CD4-positive, alpha-beta T cell treated with Interleukin-10 for 1 hour (primary cell): ENCODE measurements at places on chromosomes 4 and X.

DNA sequence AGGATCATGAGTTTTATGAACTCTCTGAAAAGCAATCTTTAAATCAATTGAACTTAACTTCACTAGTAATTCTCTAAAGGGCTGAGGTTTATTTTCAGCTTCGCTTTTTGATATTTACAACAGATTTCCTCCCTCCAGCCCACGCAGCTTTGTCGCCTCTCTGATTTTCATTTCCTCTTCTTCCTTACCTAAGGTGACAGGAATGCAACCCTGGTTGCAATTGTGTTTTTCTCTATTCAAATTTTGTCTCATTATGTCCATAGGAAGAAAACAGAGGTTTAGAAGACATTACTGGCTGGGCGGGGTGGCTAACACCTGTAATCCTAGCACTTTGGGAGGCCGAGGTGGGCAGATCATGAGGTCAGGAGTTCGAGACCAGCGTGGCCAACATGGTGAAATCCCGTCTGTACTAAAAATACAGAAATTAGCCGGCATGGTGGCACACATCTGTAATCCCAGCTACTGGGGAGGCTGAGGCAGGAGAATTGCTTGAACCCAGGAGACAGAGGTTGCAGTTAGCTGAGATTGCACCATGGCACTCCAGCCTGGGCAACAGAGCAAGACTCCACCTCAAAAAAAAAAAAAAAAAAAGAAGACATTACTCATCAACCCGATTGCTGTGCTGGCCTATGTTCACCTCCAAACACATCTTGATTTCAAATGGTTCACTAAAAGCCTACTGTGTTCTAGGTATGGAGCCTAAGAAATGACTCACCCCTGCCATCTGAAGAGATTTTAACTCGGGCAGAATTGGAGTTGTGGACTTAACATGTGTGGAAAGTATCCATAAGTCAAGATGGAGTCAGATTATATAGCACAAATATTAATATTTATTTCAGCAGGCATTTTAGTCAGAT is 36.8 kb downstream of the VSIG4 start:
- DNase-seq, result no peak

- no peak for DNase-seq
Observed at GRCh38 chr4:92406488-92406887, 102.7 kb downstream of the GRID2 start.

DNA sequence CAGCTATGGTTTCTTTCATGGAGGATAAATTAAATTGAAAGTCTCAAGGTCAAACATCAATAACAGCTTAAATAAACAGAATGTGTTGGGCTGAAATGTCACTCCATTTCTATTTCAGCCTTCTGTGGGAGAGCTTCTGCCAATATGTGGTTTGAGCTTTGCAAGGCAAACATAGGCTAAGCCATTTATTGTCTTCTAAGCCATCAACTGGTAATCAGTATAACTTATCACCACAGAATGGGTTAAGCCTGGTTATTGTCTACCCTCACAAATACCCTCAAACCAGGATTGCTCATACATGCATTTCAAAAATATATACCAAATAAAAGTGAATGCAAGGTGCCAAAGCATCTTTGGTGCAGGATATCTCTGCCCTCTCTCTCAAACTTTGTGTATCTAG is 52.7 kb downstream of the GABRB1 start:
- no peak for DNase-seq

- DNase-seq, result no peak
Observed at GRCh38 chr4:32161392-32161791, 1441.2 kb downstream of the PCDH7 start.

DNA sequence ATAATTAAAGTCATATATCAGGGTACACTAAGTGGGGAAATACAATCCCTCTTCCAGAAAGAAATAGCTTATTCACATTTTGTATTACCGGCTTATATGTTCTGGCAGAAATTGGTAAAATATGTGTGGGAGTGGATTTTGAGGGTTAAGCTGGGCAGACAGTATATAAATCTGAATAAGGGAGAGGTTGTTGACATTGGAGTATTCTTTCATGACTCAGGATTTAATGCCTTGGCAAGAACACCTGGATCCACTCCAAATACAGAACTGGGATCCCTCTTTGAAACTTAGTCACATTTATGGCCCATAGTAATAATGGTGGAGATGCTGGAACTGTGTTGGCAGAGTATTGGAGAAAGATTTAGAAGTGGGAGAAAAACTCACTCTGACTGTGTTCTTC is 54.3 kb upstream of the TET2 start:
- no peak for DNase-seq

DNA sequence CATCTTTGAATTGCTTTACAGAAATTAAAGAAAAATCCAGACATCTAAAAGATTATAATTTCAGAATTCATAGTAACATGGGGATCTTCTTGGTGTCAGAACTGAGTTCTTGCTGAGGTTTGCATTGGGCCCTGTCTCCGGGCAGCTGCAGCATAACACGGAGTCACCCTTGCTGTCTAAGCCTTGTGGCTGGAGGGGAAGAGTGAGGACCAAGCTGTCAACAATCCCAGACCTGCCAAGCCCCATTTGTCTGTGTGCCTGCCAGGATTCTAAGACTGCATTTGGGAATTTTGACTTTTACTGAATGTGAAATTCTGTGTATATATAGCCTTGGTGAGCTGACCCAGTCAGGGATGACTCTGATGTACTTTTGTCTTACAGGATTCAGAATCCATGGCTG is 25.2 kb upstream of the NAP1L5 start:
- DNase-seq, result no peak

DNA sequence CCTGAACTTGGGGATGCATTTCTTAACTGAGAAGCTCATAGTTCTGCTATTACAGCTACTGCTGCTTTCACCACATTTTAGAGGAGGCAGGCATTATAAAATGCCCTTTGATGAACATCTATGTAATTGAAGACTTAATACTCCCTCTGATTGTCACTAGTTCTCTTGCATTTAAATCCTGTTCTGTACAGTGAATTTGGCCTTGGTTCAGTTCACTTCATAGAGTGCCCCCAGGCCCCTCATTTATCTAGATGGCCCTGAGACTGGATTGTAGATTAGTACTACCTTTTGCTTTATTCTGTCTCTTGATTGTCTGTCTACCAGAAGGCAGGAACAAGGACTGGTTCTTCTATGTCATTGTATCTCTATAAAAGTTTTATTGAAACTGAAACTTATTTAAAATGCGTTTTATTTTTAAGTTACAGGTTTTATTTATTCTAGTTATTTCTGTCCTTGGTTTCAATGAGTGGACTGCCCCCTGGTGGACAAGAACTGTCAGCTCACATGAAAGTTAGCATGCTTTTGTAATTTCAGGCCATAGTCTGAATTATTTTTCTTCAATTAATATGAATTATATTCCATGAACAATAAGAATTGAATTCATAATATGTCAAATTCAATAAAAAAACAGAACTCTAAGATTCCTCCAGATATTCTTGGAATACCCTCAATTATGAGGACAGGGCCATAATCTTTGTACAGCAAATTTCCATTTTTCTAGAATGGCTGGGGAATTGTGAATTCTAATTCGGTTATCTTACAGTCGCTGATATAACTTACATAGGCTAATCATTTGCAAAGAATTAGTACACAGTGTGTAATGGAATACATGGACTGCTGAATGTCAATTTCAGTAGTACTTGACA is 47.2 kb upstream of the TMEM33 start:
- peak; percentile 44 for DNase-seq

DNA sequence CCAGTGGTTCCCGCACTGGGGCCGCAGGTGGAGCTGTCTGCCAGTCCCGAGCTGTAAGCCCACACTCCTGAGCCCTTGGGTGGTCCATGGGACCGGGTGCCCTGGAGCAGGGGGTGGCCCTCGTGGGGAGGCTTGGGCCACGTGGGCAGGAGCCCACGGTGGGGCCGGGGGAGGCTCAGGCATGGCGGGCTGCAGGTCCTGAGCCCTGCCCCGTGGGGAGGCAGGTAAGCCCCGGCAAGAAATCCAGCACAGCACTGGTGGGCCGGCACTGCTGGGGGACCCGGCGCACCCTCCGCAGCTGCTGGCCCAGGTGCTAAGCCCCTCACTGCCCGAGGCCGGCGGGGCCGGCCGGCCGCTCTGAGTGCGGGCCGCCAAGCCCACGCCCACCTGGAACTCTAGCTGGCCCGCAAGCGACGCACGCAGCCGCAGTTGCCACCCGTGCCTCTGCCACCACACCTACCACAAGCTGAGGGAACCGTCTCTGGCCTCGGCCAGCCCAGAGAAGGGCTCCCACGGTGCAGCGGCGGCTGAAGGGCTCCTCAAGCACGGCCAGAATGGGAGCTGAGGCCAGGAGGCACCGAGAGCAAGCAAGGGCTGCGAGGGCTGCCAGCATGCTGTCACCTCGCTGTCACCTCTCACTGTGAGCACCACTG is 2.0 kb upstream of the METAP1 start:
- DNase-seq, result no peak

GRCh38 chrX:20205927-20206708 is 60.6 kb downstream of the RPS6KA3 start:
- DNase-seq, result no peak

- peak; percentile 77 for DNase-seq
Observed at GRCh38 chrX:49001521-49002090, 458 bp downstream of the GRIPAP1 start.

- no peak for DNase-seq
Observed at GRCh38 chr4:137655302-137655701, 123.0 kb upstream of the PCDH18 start.

DNA sequence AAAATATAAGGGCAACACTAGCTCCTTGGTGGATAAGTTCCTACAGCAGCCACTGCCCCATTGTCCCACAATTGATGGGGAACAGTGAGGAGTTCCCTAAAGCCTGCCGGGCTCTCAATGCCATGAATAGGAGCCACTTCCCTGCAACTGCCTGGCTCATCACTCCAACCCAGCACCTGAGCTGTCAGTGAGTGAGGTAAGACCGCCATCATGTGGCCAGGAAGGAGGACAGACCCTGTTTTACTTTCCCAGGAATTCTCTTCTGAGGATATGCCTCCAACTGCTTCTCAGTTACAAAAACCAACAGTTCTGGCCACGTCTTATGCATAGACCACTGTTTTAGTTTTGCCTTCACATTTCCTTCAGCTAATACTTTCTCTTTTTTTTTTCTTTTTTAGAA is 45.5 kb downstream of the SRPX start:
- peak; percentile 0 for DNase-seq

DNA sequence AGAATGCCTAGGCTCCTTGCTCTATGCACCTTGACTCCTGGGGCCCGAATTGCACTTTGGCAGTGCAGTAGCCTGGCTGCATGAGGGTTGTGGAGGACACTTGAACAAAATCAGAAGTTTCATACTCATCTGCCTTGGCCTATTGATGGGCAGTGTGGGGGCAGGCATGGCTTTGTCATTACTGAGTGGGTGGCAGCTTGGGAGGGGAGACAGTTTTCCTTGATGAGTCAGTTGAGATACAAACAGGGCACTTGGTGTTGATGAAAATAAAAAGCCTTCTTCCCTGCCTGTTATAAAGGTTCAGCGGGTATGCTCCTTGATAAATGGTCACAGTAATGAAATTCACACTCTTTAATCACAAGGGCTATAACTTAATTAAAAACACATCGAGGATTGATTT is 126.8 kb upstream of the MAMLD1 start:
- no peak for DNase-seq

GRCh38 chrX:147894366-147894963 is 17.3 kb upstream of the FMR1 start:
- no peak for DNase-seq

- DNase-seq, result no peak
Observed at GRCh38 chrX:3549411-3549911, 164.0 kb downstream of the PRKX start.
